ENCODE measurements at places on chromosomes 5 and 9. TPM values are rescaled to one million over a fixed set of nuclear protein-coding genes. Genes with fewer than 3 reads are reported as not detected.

GRCh38 chr5:5437227-5438172, 15.0 kb downstream of the ICE1 start:
- no peak for DNase-seq

GRCh38 chr9:14747111-14747510, 24.6 kb upstream of the CER1 start:
- no peak for DNase-seq

Gene CCDC171
- 0.68 TPM for total RNA-seq

DNA sequence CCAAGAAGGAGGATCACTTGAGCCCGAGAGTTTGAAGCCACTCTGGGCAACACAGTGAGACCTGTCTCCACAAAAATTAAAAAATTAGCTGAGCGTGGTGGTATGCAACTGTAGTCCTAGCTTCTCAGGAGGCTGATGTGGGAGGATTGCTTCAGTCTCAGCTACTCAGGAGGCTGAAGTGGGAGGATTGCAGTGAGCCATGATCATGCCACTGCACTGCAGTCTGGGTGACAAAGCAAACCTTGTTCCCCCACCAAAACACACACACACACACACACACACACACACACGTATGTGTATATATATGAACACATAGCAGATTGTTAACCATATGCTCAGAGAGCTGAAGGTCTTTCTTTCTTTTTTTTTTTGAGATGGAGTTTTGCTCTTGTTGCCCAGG, 157.5 kb upstream of the MAST4 start:
- no peak for DNase-seq

Gene CSF1R
- total RNA-seq, result 4.3 TPM

- DNase-seq, result peak; percentile 55
These were observed 74.5 kb upstream of the BARHL1 start for GRCh38 chr9:132507670-132508469.

GRCh38 chr9:95796029-95796428, 79.5 kb upstream of the ERCC6L2 start:
- no peak for DNase-seq

Gene CCL21
- total RNA-seq, result not detected

Gene PPP2R2B
- not detected for total RNA-seq

GRCh38 chr5:171661143-171661542, 124.5 kb upstream of the SMIM23 start:
- DNase-seq, result no peak

Gene ACOT12
- total RNA-seq, result not detected

DNA sequence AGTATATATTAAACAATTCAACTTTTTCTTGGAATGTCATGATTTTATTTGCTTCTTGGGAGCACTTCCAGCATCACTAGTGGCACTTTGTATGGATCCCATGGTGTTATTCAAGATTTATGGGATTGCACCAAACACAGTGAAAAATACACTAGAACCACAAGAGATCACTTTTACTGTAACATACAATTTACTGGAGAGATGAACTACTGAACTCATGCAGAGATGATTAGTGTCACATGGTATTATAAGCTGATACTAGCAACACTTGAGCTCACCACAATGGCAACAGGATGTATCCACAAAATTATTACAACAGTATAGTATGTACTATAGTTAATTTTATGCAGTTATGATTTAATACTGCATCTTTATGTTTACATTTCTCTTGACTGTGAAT, 16.3 kb upstream of the SLC36A2 start:
- DNase-seq, result no peak

Gene CNTNAP3B
- total RNA-seq, result 0.78 TPM

Gene ADAMTS16
- total RNA-seq, result 3.4 TPM

- no peak for DNase-seq
These were observed 40.9 kb downstream of the RAD23B start for GRCh38 chr9:107323836-107324585.

Gene NDFIP1
- 60.0 TPM for total RNA-seq

Gene TAF7
- total RNA-seq, result 50.9 TPM

DNA sequence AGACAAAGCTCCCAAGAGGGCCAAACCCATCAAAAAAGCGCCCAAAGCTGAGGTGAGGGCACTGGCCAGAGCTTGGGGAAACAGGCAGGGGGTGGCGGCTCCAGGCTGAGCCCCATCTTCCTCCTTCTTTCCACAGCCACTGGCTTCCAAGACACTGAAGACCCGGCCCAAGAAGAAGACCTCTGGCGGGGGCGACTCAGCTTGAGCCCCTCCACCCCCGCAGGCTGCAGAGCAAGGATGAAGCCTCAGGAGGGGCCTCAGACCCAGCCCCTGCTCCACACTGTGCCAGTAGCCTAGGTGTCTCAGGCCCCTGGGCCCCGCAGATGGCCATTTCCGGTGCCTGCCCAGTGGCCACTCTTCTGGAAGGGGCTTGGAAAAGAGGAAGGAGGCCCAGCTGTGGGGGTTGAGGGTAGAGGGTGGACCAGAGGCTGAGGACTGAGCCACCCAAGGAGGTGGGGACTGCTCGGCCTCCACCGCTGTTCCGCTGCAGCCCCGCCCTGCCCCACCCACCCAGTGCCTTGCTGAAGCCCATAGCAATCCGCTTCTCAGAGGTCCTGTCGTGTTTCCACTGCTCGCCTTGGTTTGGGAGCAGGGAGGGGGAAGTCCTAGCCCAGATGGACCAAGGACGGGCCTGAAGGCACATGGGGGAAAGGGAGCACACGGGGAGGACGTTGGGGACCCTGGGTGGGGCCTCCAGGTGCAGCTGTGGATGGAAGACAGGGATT, 6.9 kb downstream of the REEP2 start:
- DNase-seq, result no peak

Gene SHROOM1
- 4.8 TPM for total RNA-seq

DNA sequence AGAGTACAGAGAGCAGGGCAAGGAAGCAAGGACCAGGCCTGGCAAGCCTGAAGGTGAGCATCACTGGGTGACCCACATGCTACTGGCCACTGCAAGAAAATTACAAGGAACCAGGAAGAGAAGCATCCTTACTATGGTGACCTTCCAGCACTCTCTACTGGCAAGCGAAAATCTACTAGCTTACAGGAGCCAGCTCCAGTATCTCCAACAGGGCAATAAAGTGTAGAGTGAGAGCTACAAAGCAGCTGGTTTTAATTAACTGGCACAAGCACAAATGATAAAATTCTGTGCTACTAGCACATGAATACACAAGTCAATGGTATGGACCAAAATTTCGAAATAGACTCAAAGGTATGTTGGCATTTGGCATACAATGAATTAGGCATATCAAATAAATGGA, 113.3 kb upstream of the CAST start:
- peak; percentile 12 for DNase-seq

Gene DEPDC1B
- total RNA-seq, result 28.5 TPM

Gene OCLN
- total RNA-seq, result 0.59 TPM

Gene ZNF883
- total RNA-seq, result 1.8 TPM

DNA sequence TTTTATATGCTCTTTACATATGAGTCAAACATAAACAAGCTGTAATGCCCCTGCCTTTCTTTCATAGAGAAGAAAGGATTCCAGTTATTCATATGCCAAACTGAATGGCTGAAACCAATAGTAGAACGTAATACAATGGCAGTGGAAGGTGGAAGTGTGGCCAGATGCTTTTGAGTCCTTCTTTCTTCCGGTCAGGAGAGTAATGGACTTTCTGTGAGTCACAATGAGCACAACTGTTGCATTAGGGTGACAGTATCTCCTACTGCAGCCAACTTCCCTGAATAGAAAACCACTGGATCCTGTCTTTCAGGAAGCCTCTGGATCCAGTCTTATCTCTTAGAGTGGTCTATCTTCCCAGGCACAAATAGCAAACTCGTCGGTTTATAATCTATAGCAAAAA, 855.2 kb downstream of the MAT2B start:
- DNase-seq, result no peak

DNA sequence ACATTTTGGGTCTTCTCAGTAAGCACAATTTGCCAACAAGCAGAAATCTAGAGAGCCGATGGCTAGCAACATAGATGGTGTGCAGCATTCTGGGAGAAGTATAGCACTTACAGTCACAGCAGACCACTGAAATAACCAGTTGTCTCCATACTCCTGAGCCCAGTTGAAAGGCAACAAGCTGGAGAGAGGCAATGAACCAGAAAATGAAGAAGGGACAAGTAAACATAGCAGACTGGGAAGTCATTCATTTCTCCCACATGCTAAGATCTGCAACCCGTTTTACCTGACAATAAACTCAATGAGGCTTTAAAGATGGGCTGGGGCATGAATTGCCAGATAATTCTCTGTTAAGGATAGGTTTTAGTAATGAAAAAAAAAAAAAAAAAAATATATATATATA, 575.6 kb upstream of the GRAMD2B start:
- no peak for DNase-seq

- no peak for DNase-seq
These were observed 314.3 kb downstream of the EBF1 start for GRCh38 chr5:158785397-158785796.

DNA sequence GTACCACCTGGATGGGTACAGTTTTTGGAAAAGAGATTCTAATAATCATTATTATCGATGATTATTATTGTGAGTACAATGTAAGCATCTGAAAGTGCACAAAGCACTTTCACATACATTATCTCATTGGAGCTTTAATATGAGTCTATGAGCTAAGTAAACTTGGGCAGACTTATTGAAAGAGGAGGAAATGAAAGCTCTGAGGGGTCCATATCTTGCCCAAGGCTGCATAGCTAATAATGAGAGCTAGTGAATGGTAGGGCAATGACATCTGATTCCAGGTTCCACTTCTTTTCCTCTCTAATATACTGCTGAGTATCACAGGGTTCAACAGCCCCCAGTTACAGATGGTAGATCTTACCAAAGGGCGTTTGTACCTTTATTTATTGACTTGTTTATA, 26.1 kb downstream of the TIMD4 start:
- no peak for DNase-seq

DNA sequence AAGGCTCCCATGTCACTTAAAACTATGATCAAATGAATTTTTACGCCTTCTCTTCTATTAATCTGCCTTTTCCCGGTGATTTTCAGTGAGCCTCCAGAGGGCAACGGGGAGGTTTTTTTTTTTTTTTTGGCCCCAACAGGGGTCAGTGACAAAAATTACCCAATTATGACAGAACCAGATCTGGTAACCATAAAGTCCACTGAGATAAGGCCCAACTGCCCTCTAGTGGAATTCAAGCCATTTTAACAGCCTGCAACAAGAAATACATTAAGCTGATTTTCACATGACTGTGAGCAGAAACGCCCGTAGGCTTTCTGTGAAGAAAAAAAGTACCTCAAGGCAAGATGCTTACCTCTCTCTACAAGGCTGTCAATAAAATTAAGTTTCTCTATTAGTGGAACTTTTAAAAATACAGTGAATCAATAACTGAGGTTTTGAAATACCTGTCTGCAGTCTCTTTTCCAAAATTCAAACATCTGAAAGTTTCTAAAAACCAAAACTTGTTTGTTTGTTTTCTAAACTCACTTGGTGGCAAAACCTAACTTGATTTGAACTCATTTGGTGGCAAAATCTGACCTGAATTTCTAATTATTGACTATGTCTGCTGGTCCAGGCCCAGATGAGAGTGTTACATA, 49.7 kb upstream of the FST start:
- DNase-seq, result peak; percentile 64

Gene PCDHA9
- total RNA-seq, result not detected

DNA sequence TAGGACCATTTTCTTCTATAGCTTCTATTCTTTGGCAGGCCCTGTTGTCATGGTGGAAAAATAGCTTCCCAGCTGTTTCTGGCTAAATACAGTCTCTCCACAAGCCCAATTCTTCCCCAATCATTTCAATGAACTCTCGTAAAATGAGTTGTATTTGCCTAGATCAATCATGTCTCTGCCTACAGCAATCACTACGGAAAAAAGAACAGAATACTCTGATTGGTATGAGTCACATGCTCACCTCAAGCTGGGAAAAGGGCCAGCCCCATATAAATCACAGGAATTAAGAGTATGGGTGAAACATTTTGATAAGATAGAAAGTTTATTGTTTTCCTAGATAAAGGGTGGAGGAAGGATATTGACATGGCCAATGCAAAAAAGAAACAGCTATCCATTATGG, 711.4 kb downstream of the EFNA5 start:
- DNase-seq, result no peak

GRCh38 chr9:128550226-128550625, 2.2 kb upstream of the SPTAN1 start:
- no peak for DNase-seq

Gene JAKMIP2
- total RNA-seq, result not detected

DNA sequence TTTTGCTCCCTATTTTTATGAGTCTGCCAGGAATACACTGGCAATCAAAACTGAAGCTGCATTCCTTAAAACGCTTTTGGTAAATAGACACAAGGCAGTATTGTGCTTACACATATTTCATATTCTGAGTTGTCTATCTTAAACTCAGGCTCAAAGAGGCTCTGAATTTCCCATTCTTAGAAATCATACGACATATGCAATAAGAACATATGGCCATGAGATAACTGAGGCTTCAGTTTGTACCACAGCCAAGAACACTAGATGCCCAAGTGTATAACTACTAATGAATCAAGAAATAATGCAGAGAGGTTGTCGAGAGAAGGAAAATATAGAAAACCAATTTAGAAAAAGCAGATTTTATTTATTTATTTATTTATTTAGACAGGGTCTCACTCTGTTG, 357.4 kb downstream of the NDUFS4 start:
- DNase-seq, result peak; percentile 6

- DNase-seq, result no peak
These were observed 57.5 kb upstream of the IQGAP2 start for GRCh38 chr5:76345582-76345981.

- no peak for DNase-seq
These were observed 132.8 kb upstream of the CPEB4 start for GRCh38 chr5:173755319-173755718.

- no peak for DNase-seq
These were observed 260.1 kb upstream of the SLC24A2 start for GRCh38 chr9:20048985-20049384.

Gene LOX
- 28.4 TPM for total RNA-seq

Gene LYSMD3
- total RNA-seq, result 11.7 TPM

Gene GGTA1
- total RNA-seq, result not detected

GRCh38 chr5:146877178-146877681, 1.3 kb downstream of the PPP2R2B start:
- no peak for DNase-seq

Measured in RPMI7951 (cell line).